ENCODE measurements at places on chromosomes 1 and 21.

- DNase-seq: no peak
Measured at GRCh38 chr1:167438171-167439138, 79.9 kb downstream of the CD247 start.

GRCh38 chr1:232548691-232549090, 81.2 kb downstream of the SIPA1L2 start:
- DNase-seq: no peak

DNA sequence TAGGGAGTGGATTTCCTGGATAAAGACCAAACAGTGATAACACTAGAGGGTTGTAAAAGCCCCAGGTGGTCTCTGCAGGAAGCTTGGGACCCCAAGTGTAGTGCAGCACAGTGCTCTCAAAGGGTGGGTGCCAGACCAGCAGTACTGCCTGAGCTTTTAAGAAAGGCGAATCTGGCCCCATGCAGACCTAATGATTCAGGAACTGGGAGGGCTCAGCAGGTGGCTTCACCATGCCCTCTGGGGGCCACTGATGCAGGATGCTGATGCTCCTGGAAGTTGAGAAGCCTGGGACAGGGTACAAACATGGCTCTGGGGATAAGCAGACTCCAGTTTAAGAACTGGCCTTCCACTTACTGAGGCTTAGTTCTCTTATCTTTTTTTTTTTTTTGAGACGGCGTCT, 29.1 kb upstream of the NEK2 start:
- DNase-seq: no peak

- no peak for DNase-seq
Measured at GRCh38 chr1:153778824-153779519, 3.8 kb downstream of the SLC27A3 start.

DNA sequence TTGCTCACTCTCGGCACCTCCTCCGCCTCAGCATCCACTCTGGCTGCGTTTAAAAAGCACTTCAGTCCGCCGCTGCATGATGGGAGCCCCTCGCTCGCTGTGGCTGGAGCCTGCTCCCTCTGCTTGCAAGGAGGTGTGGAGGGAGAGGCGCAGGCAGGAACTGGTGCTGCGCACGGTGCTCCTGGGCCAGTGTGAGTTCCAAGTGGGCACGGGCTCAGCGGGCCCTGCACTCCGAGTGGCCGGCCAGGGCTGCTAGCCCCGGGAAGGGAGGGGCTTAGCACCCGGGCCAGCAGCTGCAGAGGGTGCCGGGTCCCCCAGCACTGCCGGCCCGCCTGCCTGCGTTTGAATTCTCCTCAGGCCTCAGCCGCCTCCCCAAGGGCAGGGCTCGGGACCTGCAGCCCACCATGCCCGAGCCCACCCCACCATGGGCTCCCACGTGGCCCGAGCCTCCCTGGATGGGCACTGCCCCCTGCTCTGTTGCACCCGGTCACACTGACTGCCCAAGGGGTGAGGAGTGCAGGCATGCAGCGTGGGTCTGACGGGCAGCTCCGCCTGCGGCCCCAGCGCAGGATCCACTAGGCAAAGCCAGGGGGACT, 1599.5 kb downstream of the NCAM2 start:
- DNase-seq: no peak

GRCh38 chr1:187477103-187477502, 648.4 kb downstream of the PLA2G4A start:
- no peak for DNase-seq

DNA sequence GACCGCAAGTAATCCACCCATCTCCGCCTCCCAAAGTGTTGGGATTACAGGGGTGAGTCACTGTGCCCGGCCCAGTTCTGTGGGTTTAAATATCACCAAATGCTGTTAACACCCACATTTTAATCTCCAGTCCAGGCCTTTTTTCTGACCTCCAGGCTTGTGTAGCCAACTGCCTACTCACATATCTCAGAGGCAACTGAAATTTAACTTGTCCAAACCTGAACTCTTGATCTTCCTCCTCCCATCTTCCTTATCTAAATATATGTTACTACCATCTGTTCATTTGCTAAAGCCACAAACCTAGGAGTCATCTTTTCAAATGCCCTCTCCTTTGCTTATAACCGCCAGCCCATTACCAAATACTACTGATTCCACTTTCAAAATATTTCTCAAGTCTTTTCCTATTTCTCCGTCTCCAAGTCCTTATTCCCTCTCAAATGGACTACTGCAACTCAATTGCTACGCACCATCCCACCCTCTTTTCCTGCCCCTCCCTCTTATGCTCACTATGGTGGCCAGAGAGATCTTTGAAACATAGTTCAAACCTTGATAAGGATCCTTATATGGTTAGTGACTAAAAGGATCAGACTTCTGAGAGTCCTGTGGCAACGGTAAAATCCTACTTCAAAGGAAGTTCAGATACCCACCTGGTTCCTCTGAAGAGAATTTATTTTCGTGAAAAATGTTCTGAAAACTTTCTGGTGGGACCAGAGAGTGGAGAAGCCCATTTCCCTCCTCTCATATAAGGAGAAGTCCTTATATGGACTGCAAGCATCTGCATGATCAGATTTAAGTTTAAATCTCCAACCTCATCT, 78.5 kb upstream of the CDC42BPA start:
- no peak for DNase-seq

- DNase-seq: no peak
Measured at GRCh38 chr1:147496571-147497210, 44.6 kb upstream of the BCL9 start.

DNA sequence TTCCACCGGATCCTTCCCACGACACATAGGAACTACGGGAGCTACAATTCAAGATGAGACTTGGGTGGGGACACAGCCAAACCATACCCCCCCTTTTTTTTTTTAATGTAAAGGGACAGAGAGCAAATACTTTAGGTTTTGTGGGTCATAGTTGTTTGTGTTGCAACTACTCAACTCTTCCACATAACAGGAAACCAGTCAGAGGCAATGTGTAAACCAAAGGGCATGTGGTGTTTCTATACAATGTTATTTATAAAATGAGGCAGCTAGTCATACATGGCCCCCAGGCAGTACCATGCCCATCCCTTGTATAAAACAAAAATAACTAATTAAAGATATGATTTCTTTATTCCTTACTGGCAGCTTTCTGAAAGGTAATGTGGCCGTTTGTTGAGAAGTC, 845.4 kb upstream of the ADAMTS5 start:
- DNase-seq: no peak

DNA sequence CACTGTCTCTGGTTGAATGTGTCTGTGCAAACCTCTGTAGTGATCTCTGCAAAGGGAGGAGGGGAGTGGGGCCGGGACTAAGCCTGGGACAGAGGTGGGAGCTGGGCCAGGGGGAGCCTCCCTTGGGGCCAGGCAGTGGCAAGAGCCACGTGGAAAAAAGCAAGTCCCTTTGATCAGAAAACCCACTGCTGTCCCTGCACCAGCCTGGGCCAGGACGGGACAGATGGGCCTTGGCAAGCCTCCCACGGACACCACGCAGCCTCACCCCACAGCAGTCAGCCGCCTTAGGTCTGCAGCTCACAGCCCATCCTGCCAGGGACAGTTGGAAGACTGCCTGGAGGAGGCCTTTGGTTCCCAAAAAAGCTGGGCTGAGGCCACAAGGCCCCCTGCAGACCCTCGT, 11.7 kb upstream of the TRAPPC10 start:
- DNase-seq: no peak

DNA sequence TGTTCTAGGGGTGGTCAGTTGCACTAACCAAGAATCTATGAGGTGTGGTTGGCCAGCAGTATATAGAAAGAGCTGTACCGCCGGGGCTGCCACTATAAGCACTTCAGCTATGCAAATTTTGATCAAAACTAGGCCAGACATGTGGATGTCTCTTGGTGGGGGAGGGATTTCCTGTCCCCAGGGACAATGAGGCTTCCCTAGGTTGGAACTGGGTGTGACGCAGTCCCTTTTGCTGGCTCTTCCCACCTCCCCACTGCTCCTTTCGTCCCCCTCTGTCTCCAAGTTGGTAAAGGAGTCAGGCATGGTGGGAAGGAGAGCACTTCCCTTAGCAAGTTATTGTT, 13.6 kb downstream of the SDCCAG8 start:
- DNase-seq: no peak

- no peak for DNase-seq
Measured at GRCh38 chr1:229130028-229130668, 140.8 kb upstream of the RAB4A start.

- no peak for DNase-seq
Measured at GRCh38 chr21:31671146-31671716, 11.7 kb downstream of the SOD1 start.

- DNase-seq: no peak
Measured at GRCh38 chr1:112267206-112267605, 128.8 kb upstream of the CTTNBP2NL start.

DNA sequence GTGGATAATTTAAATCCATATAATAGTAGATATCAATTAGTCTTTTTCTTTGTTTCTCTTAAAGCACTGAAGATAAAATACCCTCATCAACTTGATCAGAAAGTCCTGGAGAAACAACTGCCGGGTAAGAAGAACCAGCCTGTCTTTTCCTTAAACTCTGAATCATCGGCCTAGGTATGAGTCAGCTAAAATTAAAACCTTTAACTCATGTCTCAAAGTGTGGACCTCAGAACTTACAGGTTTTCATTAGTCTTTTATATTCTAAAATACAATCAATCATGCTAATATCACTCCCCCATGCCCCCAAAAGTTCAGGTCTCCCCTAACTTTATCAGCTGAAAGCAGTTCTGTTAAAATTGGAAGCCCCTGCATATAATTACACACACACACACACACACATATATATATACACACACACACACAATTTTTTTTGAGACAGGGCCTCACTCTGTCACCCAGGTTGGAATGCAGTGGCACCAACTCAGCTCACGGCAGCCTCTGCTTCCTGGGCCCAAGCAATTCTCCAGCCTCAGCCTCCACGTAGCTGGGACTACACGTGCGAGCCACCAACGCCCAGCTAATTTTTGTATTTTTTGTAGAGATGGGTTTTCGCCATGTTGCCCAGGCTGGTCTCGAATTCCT, 61.3 kb downstream of the B3GALNT2 start:
- DNase-seq: peak; percentile 38

DNA sequence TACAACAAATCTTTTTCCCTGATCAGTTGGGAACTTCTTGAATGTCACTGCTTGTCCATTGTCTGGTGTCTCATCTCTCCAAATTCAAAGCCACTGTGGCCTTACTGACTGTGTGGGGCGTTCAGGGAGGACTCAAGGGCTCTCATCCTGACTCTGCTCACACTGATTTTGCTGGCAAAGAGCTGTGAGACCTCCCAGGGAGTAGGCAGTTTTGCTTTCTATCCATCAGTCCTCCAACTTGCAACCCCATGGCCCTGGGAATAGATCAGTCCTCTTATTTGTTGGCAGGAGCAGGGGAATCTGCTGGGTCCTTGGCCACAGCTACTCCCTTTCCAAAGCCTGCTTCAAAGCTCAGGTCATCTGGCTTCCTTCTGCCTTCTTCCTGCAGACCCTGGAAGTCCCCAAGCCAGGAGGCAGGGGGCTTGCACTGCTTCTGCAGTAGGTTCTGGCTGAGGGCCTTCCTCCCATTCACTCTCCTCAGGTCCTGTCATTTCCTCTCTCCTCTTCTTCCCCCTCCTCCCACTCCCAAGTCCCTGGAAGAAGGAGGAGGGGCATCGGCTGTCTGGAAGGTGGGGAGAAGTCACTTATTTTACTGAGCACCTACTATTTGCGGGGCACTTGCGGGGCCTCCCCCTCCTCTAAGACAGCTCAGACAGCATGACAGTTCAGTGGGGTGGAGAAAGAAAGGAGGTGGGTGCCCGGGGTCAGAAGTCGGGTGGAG, 876 bp upstream of the NAV1 start:
- DNase-seq: no peak

GRCh38 chr1:7956218-7957032, 5.1 kb upstream of the PARK7 start:
- no peak for DNase-seq

DNA sequence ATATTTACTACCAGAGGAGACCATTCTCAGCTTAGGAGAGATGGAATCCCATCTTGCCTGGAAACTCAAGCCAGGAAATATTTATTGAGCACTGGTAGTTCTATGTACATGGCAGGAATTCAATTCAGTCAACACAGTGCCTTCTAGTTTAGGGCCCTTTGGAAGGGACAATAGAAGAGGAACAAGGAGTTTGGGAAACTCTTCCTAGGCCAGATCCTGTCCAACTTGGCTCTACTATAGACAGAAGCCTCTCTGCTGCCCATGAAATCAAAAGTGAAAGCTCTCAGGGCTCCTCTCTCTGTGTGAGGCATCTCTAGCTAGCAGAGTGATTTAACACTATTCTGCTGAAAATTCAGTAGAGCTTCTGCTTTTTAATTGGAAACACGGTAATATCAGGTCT, 244.6 kb upstream of the MAP1LC3C start:
- no peak for DNase-seq

- no peak for DNase-seq
Measured at GRCh38 chr1:231934797-231935196, 308.2 kb downstream of the DISC1 start.

DNA sequence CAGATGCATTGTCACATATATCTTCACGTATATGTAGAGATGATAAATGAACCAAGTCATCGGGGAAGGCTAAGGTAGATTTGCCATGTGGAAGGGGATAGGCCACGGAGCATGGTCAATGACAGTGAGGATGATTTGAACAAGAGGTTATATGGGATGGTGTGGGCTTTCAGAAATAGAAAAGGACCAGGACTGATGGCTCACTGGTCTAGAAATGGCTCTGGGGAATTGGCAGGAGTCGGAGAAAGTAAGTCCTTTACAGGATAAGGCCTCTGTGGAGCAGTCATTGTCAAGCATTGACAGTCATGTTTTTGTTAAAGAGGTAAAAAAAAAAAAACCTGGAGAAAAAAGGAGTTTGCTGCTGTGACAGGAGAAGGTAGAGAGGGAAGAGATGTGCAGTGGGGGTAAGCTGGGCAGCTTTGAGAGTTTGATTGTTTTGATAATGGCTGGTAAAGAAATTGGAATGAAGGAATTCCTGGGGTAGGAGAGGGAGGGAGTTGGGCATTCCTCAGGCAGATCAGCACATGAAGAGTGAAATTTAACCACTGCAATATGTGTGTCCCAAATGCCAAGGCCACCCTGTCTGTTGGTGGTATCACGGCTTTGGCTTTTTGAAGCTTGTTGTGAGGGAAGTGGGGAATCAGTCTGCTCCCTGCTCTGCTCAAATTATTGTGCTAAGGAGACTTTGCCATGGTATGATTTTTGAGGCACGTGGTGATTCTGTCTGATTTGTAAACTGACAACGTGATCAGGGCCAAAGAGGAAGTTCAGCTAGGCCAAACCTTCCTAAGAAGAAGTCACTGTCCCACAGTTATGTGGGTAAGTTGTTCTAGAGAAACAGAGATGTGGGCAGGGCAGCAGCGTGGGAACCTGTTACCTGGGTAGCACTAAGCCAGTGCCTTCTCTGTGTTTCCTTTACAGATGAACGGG, 26.0 kb downstream of the MACF1 start:
- no peak for DNase-seq
